Large intestine (tissue), 12 donors: ENCODE measurements at places on chromosomes 12 and 14. TPM values are rescaled to one million over a fixed set of nuclear protein-coding genes. Genes with fewer than 3 reads are reported as not detected.

The MGP gene
- polyA plus RNA-seq: 152 TPM

The MIP gene
- polyA plus RNA-seq: 0.24 TPM

The GLT8D2 gene
- polyA plus RNA-seq: 15.2 TPM

DNA sequence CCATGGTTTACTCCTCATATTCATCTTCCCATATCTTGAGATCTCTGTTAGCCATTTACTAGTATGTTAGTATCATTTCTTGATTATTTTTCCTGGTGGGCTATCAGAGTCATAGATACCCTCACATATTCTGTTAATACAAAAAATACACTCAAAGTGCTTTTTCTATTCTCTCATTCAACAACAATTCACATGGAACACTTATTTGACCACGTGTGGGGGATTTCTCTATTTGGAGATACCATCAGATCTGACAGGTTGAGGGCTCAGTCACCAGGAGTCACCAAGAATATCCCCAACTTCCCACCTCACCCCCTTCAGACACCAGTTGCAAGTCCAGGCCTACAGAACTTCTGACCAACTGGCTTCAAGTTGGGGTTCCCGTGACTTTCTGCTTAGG is 51.9 kb upstream of the A2ML1 start:
- peaks cover 4% of the 10 kb centered on the region for H3K4me1 ChIP-seq
- no peak overlapping the region for H3K4me3 ChIP-seq
- H3K27ac ChIP-seq: no peak overlapping the region
- DNase-seq: no peak

DNA sequence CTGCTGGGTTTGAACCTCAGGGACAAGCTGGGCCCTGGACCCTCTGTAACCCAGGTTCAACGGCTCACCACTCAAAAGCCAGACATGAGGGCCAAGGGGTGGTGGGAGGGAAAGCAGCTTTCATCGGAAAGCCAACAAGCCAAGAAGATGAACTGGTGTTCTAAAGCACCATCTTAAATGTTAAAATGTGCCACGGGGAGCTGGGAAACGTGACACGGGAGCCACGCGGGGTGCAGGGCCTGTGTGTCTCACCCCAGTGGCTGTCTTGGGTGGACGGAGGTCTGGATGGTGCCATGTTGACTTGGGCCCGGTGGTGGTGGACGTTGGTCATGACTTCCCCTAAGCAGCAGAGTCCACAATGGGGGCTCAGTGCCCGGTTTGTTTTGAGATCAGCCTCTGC is 97.7 kb upstream of the SFSWAP start:
- no peak overlapping the region for H3K4me3 ChIP-seq
- H3K36me3 ChIP-seq: no peaks in the 10 kb centered on the region
- no peak overlapping the region for H3K27ac ChIP-seq
- H3K27me3 ChIP-seq: peaks cover 6% of the 10 kb centered on the region
- no peak for DNase-seq

DNA sequence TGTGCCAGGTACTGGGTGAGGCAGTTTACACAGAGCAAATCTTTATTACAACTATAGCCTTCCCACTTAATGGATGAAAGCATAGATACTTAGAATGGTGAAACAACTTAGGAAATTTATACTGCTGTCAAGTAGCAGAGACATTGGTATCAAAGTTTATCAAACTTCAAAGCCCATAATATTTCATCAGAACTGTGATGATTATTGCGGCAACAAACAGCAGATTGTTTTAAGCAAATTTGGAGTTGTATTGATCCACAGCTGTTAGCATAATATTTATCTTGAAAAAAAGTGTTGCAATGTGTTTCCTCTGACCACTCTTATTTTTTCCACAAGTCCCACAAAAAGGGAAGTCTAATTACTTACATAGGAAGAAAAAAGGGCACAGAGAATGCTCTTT is 2.0 kb upstream of the SLCO1B3 start:
- no peak overlapping the region for H3K27ac ChIP-seq
- DNase-seq: no peak
- H3K4me1 ChIP-seq: no peaks in the 10 kb centered on the region
- no peaks in the 10 kb centered on the region for H3K27me3 ChIP-seq
- no peaks in the 10 kb centered on the region for H3K36me3 ChIP-seq
